ENCODE measurements at places on chromosomes 4 and X.

DNA sequence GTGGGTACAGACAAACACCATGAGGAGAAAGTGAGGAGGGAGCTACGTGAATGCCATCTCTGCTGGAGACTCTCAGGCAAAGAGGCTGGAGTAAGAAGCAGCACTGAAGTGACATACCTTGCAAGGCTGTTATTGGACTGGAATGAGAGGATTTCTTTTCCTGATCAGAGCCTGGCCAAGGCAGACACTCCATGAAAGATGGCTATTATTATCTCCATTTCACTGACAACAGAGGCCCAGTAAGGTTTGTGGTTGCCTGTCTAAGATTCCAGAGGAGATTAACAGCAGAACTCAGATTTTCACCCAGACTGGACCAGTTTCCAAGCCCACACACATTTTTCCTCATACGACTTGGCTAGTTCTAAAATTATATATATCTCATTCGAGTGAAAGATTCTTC lies 162.0 kb upstream of the EOLA2 start:
- no peak for DNase-seq

GRCh38 chr4:38050560-38051350 lies 90.6 kb downstream of the PTTG2 start:
- DNase-seq = no peak

DNA sequence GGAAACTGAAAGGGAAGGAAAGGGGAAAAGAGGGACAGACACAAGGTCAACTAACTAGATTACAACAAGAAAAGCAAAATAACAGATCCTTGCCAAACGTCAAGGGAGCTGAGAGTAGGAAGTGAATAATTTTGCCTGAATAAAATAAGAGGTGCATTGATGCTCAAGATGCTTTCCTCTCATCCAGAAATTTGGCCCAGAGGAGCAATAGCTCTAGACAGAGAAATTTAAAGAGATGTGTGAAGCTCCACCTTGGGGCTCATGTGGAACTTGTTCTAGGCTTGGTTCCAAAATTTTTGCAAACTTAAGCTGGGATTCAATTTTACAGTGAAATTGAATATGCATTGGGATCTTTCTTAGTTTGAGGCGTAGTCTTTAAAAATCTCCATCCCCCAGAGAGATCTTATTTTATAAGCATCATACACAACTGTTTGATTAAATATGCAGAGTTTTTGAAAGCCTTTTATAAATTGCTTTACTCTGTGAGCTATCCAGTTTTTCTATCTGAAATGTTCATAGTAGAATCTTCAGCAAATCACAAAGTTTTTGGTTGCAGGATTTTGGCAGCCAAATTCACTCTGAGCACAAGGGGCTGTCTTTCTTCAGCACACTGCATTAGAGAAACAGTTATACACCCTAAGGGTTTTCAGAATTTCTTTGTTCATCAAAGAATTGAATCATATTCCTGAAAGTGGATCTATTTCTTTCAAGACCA lies 1159.5 kb downstream of the ADGRL3 start:
- DNase-seq = no peak

- DNase-seq = no peak
Observed at GRCh38 chr4:155510771-155511170, 134.0 kb upstream of the MAP9 start.

GRCh38 chrX:84064814-84065213 lies 123.2 kb downstream of the RPS6KA6 start:
- no peak for DNase-seq

- no peak for DNase-seq
Observed at GRCh38 chrX:150205011-150205410, 158.1 kb upstream of the MAMLD1 start.

- no peak for DNase-seq
Observed at GRCh38 chr4:10441512-10441911, 15.7 kb downstream of the ZNF518B start.

DNA sequence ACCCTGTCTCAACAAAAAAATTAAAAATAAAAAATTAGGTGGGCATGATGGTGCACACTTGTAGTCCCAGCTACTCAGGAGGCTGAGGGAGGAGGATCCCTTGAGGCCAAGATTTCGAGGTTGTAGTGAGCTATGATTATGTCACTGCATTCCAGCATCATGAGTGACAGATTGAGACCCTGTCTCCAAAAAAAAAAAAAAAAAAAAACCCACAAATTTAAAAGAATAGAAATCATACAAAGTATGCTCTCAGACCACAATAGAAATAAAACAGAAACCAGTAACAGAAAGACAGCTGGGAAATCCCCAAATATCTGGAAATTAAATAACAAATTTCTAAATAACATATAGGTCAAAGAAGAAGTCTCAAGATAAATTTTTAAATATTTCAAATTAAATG lies 81.0 kb upstream of the HUWE1 start:
- no peak for DNase-seq

GRCh38 chr4:140004549-140004895 lies 149.5 kb downstream of the MAML3 start:
- DNase-seq = no peak

DNA sequence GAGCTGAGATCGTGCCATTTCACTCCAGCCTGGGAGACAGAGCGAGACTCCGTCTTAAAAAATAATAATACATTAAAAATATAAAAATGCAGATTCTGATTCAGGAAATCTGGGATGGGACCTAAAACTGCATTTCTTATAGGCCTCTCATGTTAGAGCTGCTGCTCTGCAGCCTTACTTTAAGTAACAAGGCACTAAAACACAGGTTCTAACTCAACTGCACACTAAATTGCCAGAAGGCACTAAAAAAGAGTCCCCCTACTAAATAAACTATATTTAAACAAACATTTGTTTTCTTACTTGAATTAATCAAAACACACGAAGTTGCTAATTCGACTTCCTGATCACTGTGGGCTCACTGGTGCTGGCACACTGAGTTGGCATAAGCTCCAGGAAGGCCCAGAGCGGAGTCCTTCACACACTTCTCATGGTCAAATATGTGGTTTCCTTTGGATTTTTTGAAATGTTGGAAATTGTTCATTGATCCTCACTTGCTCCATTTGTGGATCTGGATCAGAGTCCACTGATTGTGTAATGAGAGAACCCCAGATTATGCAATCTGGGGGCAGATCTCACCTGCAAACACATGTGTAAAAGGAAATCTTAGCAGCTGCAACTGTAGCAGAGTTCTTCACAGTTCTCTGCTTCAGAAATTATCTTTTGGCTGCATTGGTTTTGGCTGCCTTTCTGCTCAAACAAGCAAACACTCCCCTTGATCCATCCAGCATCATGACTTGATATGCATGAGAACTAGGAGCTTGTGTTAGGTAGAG lies 59.3 kb downstream of the AFF1 start:
- no peak for DNase-seq

- DNase-seq = no peak
Observed at GRCh38 chr4:139913995-139914598, 239.9 kb downstream of the MAML3 start.

DNA sequence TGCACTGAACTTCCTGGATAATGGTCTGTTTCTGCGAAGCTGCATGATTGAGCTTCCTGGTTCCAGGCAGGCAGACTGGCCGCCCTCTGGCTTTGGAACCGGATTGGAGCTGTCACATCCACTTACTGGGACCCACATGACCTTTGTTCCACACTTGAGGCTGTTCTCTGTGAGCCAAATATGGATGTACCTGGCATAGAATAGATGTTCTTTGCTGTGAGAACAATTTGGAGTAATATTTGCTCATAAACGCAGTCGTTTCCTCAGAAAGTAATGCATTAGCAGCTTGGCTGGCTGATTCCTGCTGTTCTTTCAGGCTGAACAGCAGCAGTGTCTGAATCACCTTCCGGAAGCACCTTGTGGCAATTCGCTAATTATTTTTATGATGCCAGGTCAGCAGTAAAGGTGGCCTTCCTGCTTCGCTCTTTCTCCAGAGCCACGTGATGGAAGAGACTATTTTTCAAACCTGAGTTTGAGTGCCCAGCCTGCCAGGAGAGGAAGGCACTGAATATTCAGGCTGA lies 78.1 kb upstream of the BOD1L1 start:
- DNase-seq = no peak

DNA sequence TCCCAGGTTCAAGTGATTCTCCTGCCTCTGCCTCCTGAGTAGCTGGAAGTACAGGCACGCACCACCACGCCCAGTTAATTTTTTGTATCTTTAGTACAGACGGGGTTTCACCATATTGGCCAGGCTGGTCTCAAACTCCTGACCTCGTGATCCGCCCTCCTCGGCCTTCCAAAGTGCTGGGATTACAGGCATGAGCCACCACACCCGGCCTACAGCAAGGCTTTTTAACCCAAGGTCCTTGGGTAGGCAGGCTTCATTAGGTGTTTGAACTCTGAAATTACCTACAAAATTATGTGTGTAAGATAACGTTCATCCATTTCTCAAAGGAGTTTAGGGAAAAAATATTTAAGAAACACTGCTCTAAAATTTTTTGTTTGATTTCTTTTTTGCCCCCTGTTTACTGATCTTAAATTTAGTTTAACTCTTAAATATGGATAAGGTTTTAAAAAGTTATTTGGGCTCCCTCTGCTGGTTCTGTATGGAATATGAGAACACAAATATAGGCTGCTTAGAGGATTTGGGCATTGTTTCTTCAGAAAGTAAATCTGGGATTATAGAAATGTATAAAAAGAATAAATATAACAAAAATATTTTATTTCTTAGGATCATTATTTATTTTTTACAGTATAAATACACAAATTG lies 92.8 kb downstream of the CBR4 start:
- no peak for DNase-seq

- no peak for DNase-seq
Observed at GRCh38 chr4:156971165-156971675, 379 bp downstream of the PDGFC start.

DNA sequence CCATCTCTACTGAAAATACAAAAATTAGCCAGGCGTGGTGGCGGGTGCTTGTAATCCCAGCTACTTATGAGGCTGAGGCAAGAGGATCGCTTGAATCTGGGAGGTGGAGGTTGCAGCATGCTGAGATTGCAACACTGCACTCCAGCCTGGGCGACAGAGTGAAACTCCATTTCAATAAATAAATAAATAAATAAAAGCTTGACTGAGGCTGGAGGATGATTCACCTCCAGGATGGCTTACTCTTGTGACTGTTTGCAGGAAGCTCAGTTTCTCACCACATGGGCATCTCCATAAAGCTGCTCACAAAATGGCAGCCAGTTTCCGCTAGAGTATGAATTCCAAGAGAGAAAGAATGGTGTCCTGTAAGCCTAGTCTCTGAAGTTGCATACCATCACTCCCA lies 191.7 kb upstream of the EDNRA start:
- DNase-seq = no peak

- DNase-seq = no peak
Observed at GRCh38 chr4:105277702-105278101, 131.0 kb downstream of the TET2 start.

- DNase-seq = no peak
Observed at GRCh38 chr4:106670976-106671375, 302.4 kb upstream of the GIMD1 start.

- no peak for DNase-seq
Observed at GRCh38 chrX:36357855-36358254, 438.3 kb downstream of the CFAP47 start.

GRCh38 chr4:5118091-5118786 lies 67.0 kb downstream of the STK32B start:
- no peak for DNase-seq
